ENCODE measurements at places on chromosomes 3 and 15. TPM values are rescaled to one million over a fixed set of nuclear protein-coding genes. Genes with fewer than 3 reads are reported as not detected.

DNA sequence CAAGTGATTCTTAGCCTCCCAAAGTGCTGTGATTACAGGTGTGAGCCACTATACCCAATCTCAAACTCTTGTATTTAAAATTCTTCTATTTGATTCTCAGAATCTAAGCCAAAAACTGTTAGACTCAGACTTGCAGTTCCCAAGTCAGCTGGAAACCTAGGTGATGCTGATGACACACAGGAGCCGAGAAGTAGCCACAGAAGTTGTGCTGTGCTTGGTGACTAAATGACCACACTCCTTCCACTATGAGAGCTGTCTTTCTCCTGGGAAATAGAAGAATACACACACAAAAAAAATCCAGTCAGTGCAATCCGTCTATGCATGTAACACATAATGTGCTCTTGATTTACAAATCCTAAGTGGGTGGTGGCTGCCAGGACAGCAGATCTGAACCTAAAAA is 33.9 kb downstream of the ILDR1 start:
- H3K27me3 ChIP-seq, result no peaks in the 10 kb centered on the region
- H3K4me1 ChIP-seq, result no peaks in the 10 kb centered on the region
- no peaks in the 10 kb centered on the region for H3K36me3 ChIP-seq

GRCh38 chr3:42762046-42762724 is 10.9 kb downstream of the CCDC13 start:
- H3K4me1 ChIP-seq, result no peaks in the 10 kb centered on the region
- H3K36me3 ChIP-seq, result no peaks in the 10 kb centered on the region
- no peak for DNase-seq

- no peak overlapping the region for H3K4me3 ChIP-seq
- H3K27me3 ChIP-seq, result no peaks in the 10 kb centered on the region
- peaks cover 5% of the 10 kb centered on the region for H3K4me1 ChIP-seq
Observed at GRCh38 chr3:194497799-194498575, 11.2 kb upstream of the ATP13A3 start.

DNA sequence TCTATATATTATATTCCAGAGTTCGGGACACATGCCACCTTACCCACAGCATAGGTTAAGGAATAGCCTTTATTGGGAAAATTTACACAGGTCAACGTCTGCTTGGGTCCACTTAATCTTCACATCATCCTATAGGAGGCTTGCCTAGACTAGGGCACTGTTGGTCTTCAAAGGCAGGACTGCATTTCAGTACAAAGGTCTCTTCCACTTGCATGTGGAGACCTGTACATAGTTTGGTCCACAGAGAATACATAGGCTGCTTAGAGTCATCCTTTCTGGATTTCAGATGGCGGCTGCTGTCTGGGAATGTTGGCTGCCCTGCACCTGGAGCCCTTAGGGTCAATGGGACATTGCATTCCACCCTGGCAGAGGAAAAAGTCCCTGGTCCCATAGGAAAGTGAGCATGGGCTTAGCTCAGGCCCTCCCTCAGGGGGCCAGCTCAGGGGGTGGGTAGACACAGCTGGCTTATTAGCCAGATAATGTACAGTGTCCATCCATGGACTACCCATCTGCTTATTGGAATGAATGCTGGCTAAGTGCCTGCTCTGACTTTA is 75.3 kb upstream of the TGFBR2 start:
- no peak overlapping the region for H3K4me3 ChIP-seq
- no peaks in the 10 kb centered on the region for H3K27me3 ChIP-seq
- H3K27ac ChIP-seq, result no peak overlapping the region

DNA sequence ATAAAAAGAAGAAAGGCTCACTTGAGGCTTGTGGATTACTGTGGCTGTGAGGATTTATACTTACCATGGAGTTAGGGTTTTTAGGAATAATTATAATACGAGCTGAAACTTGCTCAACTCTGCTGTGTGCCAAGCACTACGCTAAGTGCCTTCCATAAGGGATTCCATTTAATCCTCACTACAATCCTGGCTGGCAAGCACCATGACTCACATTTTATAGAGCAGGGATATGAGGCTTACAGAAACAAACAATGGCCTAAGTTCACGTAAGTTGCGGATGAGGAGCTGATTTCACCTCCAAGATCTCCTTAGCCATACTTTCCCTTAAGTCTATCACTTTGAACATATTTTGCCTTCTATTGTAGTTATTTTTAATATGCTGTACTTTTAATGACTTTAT is 43.9 kb upstream of the ARL8B start:
- H3K27ac ChIP-seq, result no peak overlapping the region
- no peak for DNase-seq
- H3K4me1 ChIP-seq, result no peaks in the 10 kb centered on the region
- no peaks in the 10 kb centered on the region for H3K27me3 ChIP-seq

- H3K4me1 ChIP-seq, result no peaks in the 10 kb centered on the region
- H3K36me3 ChIP-seq, result no peaks in the 10 kb centered on the region
- no peak overlapping the region for H3K27ac ChIP-seq
- no peak for DNase-seq
- no peaks in the 10 kb centered on the region for H3K27me3 ChIP-seq
- no peak overlapping the region for H3K4me3 ChIP-seq
Observed at GRCh38 chr15:23629234-23629805, 18.3 kb downstream of the MAGEL2 start.

The PPARG gene
- 0.66 TPM for total RNA-seq

The CLSTN2 gene
- total RNA-seq, result not detected

The ISLR2 gene
- not detected for total RNA-seq

The C3orf22 gene
- not detected for total RNA-seq

The SNTN gene
- total RNA-seq, result not detected

The GHRL gene
- total RNA-seq, result 0.69 TPM

The ARHGEF26 gene
- 0.09 TPM for total RNA-seq

All from CD8-positive, alpha-beta memory T cell (primary cell).